ENCODE measurements at places on chromosomes 3 and 15.

GRCh38 chr3:68740087-68740486 is 192.3 kb downstream of the TAFA4 start:
- no peak for DNase-seq

GRCh38 chr3:87780811-87781210 is 278.0 kb downstream of the CGGBP1 start:
- no peak for DNase-seq

DNA sequence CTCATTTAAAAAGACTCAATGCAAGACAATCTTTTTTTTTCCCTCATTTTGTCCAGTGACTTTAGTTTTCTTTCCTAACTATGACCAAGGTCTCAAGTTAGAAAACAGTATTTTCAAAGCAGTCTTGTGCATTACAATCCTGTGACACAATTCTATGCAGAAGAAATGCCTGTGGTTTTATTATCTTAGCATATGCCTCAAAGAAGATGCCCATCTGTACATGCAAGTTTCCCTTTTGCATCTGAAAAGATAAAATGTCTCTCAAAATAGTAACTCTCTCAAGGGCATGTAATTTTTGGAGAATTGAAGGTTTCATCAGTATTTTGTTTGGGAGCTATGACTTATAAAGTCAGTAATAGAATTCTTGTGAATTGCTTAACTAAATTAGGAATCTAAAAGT is 292.0 kb upstream of the SUCLG2 start:
- peak; percentile 82 for DNase-seq

GRCh38 chr3:3241596-3241995 is 62.1 kb upstream of the CRBN start:
- DNase-seq: no peak

DNA sequence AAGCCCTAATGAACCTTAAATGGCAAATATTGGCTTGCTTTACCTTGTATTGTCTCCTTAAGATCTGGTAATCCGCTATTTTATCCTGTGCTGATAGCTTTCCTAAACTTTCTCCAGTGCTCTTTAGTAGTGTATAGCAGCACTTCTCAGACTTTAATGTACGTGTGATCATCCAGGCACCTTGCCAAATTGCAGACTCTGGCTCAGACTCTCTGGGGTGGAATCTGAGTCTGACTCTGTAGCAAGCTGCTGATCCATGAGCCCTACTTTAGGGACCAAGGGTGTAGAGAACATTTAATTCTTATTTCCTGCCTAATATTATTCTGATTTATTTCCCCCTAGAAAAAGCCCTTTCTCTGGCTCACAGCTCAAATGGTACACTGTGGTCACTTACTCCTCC is 518.8 kb upstream of the ZNF385D start:
- DNase-seq: peak; percentile 13

DNA sequence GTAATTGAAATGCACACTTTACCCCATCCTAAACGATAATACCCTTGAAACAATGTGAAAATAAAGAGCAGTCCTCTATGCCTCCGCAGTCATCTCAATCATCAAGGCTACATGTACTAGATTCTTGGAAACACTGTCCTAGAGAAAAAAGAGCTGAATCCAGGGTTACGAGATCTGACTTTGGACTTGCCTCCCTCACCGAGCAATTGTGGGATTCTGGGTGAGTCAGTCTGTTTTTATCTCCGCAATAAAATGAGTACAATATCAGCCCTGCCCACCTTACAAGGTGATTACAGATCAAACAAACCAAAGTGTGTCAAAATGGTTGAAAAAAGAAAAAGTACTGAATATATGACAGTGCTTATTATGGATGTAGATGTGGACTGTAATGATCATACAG is 152.3 kb upstream of the SNTN start:
- no peak for DNase-seq

- DNase-seq: peak; percentile 69
These were observed 74.0 kb upstream of the TTBK2 start for GRCh38 chr15:42994546-42994945.

All from fibroblast of villous mesenchyme (primary cell).